Mononuclear cell (primary cell): ENCODE measurements at places on chromosomes 2 and 18. TPM values are rescaled to one million over a fixed set of nuclear protein-coding genes. Genes with fewer than 3 reads are reported as not detected.

The ABCG5 gene
- not detected for total RNA-seq

The TSPYL6 gene
- not detected for total RNA-seq

The MEP1B gene
- total RNA-seq = not detected

The ATP8B1 gene
- total RNA-seq = not detected

The CD28 gene
- 85.3 TPM for total RNA-seq

The SP140 gene
- total RNA-seq = 96.6 TPM
